T47D (cell line): ENCODE measurements at places on chromosomes 5 and 9.

GRCh38 chr5:14928661-14929060 lies 57.1 kb upstream of the ANKH start:
- no peak for DNase-seq

GRCh38 chr5:63820577-63820976 lies 141.7 kb downstream of the HTR1A start:
- DNase-seq, result no peak

- no peak for DNase-seq
These were observed 981.7 kb downstream of the NR2F1-AS1 start for GRCh38 chr5:92599217-92599810.

DNA sequence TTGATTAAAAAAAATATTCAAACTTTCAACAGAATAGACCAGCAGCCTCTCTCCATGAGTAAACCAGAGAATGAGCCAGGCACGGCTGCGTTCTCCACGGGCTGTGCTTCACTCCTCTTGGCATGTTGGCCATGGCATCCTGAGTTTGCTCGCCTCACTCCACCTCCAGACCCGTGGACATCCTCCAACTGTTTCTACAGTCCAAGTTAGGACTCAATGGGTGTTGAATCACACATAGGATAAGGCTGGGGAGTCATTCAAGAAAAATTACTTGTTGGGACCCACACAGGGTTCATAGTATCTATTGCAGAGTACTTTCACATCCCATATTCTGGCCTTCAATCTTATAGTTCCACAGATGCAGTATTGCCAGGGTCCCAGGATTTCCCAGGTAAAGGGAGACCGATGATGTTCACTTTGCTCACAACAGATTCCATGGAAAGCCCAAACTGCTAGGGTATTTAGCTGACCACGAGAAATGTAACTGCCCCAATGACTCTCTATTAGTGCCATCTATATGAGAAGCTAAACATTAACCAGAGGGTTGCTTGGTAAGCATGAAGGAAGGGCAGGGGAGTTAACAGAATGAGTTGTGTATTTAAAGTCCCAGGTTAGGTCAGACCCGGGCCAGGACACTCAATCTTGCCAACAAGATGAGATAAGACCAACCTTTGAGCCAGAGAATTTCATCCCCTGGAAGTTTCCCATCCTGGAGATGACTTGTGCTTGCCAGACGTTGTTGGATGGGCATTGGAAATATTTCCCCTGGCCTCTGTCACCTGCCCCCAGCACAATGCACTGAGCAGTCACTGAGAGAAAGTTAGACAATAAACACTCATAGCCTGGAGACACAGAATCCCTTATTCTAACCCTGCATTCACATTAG lies 19.7 kb upstream of the GDA start:
- no peak for DNase-seq

GRCh38 chr5:33271606-33272005 lies 169.2 kb upstream of the TARS1 start:
- no peak for DNase-seq

DNA sequence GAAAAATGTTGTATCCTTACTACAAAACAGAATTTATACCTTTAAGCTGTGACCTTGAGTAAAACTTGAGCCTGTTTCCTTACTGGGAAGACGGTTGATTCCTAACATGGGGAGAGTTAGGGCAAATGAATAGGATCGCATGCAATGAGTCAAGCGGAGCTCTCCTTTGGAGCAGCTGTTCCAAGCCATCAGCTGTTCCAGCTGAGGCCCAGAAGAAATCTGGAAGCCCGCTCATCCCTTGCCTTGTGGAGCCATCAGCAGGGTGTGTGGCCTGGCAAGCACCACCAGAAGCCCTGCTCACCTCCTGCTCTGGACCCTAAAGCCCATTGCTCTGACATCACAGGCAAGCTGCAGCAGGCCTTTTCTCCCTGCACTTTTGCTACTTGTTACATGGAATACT lies 8.0 kb downstream of the KIAA1191 start:
- DNase-seq, result no peak

DNA sequence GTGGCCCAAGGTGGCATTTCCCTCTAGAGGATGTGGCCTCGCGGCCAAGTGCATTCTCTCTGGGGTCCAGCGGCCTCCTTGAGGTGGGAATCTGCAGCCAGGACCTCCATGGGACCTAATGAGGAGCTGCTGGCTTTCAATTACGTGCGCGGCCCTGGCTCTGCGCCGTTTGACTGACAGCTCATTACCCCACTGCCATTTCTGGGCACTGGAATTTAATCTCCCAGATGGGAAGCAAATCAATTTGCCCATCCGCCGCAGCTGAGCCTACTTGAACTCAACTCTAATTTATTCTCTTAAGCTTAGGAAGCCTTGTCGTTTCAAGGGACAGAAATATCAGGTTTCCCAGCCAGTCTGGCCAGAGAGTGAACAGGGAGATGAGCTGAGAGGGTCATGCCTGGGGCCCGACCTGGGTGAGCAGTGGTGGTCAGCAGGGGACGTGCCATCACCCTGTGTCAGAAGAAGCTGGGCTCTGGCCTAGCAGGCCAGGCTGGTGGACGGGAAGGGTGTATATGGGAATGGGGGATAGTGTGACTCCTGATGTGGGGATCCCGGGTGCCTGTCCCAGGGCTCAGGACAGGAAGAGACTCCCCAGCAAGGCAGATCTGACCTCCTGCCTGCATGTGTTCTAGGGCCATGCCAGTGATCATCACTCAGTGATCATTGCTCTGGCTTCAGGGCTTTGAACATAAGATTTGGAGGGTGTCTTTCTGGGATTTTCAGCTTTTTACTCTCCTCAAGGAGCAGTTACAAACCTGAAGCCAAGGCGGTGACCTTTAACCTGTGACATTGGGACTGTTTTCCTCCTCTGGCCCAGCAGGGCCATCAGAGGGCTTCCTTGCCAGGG lies 69.7 kb downstream of the MACROH2A1 start:
- DNase-seq, result no peak

- DNase-seq, result peak; percentile 76
These were observed 147.5 kb upstream of the FGF10 start for GRCh38 chr5:44536650-44537260.

- no peak for DNase-seq
These were observed 60.8 kb downstream of the PDE4D start for GRCh38 chr5:59832577-59833301.

DNA sequence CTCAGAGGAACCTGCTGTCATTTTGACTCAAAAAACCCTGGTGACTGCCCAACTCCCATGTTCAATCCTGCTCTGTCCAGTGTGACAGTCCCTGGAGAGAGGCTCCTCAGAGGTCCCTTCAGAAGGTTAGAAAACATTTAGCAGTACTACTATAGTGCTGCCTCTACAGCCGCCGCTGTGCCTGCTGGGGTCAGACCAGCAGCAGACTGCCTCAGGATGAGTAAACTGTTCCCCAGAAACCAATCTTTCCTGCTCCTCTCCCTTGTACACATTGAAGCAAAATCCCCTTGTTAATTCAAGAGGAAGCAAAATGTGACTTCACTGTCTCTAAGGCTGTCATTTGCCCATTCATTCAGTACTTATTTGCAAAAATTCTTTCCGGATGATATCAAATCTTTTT lies 94.8 kb upstream of the SMARCA2 start:
- no peak for DNase-seq

DNA sequence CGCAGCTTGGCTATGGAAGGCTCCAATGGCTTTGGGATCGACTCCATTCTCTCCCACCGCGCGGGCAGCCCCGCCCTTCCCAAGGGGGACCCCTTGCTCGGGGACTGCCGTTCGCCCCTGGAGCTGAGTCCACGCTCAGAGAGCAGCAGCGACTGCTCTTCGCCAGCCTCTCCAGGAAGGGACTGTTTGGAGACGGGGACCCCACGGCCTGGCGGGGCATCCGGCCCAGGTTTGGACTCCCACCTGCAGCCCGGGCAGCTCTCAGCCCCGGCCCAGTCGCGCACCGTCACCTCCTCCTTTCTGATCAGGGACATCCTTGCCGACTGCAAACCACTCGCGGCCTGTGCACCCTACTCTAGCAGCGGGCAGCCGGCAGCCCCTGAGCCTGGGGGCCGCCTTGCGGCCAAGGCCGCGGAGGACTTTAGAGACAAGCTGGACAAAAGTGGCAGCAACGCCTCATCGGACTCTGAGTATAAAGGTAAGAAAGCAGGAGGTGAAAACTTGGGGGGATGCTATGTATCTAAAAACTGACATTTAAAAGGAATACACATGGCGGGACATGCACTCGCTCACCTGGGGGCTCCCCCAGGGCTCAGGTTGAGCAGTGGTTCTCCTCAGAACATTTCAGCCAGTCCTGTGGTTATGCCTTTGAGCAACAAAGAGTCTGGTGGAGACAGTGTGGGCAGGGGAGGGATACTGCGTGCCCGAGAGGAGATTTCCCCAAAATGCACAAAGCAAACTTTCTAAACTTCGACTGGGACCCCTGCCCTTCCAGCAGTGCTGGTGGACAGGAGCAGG lies 579 bp downstream of the BARHL1 start:
- no peak for DNase-seq

DNA sequence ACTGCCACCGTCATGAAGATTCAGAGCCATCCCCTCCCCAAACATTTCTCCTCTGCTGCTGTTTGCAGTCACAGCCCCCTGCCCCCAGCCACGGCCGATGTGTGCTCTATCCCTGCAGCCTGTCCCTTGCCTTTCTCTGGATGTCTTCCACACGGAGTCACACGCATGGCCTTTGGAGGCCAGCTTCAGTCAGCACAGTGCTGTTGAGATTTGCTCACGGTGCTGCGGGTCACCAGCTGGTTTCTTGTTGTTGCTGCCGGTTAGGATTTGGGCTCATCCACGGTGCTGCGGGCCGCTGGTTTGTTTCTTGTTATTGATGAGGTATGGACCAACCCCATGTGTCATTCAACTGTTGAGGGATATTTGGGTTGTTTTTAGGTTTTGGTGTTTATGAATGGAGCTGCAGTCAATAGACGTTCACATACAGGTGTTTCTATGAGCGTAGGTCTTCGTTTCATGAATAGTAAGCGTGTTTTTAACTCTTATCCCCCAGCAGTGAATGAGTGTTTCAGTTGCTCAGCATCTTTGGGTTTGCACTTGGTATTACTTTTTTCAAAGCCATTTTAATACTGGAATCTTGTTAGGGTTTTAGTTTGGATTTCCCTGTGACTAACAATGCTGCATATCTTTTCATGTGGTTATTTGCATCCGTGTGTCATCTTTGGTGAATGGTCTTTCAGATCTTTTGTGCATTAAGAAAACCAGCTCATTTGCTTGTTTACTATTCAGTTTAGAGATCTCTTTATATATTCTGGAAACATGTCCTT lies 57.6 kb downstream of the AHRR start:
- DNase-seq, result no peak

- DNase-seq, result no peak
These were observed 18.9 kb upstream of the VLDLR start for GRCh38 chr9:2602704-2603116.

DNA sequence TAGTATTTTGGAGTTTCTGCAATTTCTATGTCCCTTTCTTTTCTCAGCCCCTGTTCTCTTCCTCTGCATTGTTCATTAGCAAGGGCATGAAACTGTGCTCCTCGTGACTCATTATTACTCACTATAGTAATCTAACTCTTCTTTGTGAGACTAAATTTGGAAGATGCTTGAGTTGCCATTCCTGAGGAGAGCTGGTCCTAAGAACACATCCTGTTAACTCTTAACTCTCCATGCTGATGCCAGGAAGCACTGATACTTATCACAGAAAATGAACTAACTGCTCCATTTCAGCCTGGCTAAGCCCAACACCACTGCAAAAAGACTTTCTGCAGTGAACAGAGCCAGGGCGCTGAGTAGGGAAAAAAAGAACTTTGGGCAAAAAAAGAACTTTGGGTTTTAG lies 10.6 kb upstream of the CSNK1A1 start:
- DNase-seq, result no peak

DNA sequence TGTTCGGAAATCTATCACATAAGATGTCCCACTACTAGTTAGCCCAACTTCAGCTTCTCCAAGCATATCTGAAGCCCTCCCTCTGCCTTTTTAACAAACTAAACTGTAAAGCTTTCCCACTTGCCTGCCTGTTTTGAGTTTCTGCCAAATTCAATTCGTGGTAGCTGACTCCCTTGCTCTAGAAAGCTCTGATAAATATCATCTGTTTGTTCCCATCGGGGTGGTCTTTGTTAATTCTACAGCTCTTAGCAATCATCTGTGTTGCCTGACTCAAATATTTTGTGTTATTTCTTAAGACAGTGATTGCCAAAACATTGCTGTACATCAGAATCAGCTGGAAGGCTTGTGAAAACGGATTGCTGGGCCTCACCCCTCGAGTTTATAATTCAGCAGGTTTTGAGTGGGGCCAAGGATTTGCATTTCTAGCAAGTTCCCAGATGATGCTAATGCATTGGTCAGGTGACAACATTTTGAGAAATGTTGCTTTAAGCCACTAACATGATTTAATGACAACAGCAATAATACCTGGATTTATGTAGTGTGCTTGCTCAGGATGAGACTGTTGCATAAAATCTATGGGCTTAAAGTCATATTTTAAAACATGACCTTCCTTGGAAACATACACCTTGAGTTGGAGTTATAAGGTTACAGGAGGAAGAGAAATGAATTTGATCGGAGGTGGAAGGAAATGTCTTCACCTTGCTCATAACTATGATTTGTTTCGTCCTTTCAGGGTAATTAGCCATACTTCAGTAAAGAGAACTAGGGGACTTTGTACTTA lies 631.9 kb downstream of the PSAT1 start:
- no peak for DNase-seq

GRCh38 chr5:43227655-43228054 lies 35.6 kb downstream of the NIM1K start:
- DNase-seq, result peak; percentile 31

- DNase-seq, result no peak
These were observed 192.6 kb upstream of the RASA1 start for GRCh38 chr5:87074934-87075541.

DNA sequence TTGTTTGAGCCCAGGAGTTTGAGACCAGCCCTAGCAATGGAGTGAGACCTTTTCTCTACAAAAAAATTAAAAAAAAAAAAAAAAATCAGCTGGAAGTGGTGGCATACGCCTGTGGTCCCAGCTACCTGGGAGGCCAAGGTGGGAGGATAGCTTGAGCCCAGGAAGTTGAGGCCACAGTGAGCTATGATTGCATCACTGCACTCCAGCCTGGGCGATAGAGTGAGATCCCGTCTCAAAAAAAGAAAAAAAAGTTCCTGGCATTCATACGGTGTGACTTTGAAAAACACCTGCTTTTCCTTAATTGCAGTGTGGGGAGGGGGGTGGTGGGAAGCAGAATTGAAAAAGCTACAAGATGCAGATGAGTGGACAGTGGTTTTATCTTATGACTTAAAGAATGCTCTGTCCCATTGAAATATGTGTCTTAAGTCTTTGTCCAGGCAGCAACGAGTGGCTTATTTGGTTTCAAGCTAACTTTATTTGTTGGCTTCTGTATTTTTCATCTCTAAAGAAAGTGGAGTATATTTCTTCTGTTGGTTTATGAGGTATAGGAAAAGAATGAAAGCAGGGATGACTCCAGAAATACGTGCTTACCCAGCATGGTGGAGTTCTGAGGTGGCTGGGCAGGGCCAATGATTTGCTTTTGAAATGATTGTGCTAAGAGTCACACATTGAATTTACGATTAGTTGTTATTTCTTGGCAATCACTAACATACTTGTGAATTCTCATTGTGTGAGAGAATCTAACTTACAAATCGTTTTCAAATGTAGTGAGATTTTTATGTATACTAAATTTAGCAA lies 27.8 kb downstream of the ROPN1L start:
- no peak for DNase-seq
